ENCODE measurements at places on chromosomes 4 and X.
A peak's percentile ranks its signal among the peaks of the same experiment; 100 is the strongest.

GRCh38 chrX:155054255-155054654, 16.7 kb downstream of the CMC4 start:
- H3K27ac ChIP-seq, result no peak overlapping the region
- H3K27me3 ChIP-seq, result no peaks in the 10 kb centered on the region
- no peak overlapping the region for H3K4me3 ChIP-seq
- H3K4me1 ChIP-seq, result peaks cover 33% of the 10 kb centered on the region

DNA sequence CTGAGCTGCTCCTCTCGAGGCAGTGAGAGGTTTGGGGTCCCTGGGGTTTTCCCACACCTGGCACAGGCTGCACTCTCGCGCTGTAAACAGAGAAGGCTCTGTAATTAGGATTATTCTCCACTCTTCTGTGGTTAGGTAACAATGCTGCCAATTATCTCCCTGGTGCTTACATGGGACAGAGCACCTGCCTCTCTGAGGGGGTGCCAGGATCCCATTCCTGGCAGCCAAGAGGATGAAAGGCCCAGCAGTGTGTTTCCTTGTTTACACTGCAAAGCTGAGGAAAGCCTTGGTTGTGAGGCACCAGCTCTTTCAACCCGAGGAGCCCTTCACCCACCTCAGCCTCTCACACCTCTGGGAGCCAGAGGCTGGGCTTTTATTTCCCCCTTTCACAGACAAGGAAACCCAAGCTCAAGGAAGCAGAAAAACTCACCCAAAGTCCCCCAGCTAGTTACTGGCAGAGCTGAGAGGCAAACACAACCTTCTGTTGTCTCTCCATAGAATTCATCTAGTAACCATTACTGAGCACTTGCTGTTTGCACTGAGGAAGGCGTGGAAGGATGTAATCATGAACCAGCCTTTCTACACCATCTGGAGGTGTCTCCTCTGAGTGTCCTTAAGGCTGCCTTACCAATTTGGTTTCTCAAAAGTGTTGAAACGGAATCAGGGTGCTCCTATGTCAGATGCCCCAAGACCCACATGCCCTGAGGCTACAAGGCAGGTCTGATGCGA, 39.7 kb upstream of the PROM1 start:
- DNase-seq, result no peak
- H3K27me3 ChIP-seq, result peaks cover 2% of the 10 kb centered on the region
- H3K4me3 ChIP-seq, result no peak overlapping the region
- H3K4me1 ChIP-seq, result peaks cover 4% of the 10 kb centered on the region
- no peaks in the 10 kb centered on the region for H3K36me3 ChIP-seq

GRCh38 chr4:93814141-93814540, 14.4 kb upstream of the ATOH1 start:
- H3K27me3 ChIP-seq, result no peaks in the 10 kb centered on the region
- H3K4me1 ChIP-seq, result no peaks in the 10 kb centered on the region
- DNase-seq, result no peak

- no peak overlapping the region for H3K4me3 ChIP-seq
- no peak for DNase-seq
- H3K27ac ChIP-seq, result no peak overlapping the region
- H3K27me3 ChIP-seq, result no peaks in the 10 kb centered on the region
- H3K36me3 ChIP-seq, result peaks cover 30% of the 10 kb centered on the region
These were observed 59.1 kb downstream of the SCFD2 start for GRCh38 chr4:53306729-53307128.

GRCh38 chr4:102819588-102820365, 7.6 kb downstream of the UBE2D3 start:
- H3K4me3 ChIP-seq, result peak overlapping the region; percentile 69
- H3K27me3 ChIP-seq, result no peaks in the 10 kb centered on the region
- H3K36me3 ChIP-seq, result peaks cover 73% of the 10 kb centered on the region
- DNase-seq, result no peak

GRCh38 chr4:58515226-58515625, 1405.0 kb upstream of the IGFBP7 start:
- H3K4me1 ChIP-seq, result no peaks in the 10 kb centered on the region
- H3K27me3 ChIP-seq, result no peaks in the 10 kb centered on the region
- no peak for DNase-seq
- no peaks in the 10 kb centered on the region for H3K36me3 ChIP-seq

Measured in activated T-helper 2 cell treated with anti-CD3 and anti-CD28 coated beads, Interferon-gamma antibody, Interleukin-2, Interleukin-4, amounts not matched to agents 10 μg/mL and 5 μg/mL and 100 μg/mL, durations not matched to agents 14 hours and 24 hours and 36 hours (primary cell).